ENCODE measurements at places on chromosomes 13 and 19.
A peak's percentile ranks its signal among the peaks of the same experiment; 100 is the strongest.

GRCh38 chr19:47231215-47232054 lies 436 bp upstream of the BBC3 start:
- peak; percentile 86 for DNase-seq

DNA sequence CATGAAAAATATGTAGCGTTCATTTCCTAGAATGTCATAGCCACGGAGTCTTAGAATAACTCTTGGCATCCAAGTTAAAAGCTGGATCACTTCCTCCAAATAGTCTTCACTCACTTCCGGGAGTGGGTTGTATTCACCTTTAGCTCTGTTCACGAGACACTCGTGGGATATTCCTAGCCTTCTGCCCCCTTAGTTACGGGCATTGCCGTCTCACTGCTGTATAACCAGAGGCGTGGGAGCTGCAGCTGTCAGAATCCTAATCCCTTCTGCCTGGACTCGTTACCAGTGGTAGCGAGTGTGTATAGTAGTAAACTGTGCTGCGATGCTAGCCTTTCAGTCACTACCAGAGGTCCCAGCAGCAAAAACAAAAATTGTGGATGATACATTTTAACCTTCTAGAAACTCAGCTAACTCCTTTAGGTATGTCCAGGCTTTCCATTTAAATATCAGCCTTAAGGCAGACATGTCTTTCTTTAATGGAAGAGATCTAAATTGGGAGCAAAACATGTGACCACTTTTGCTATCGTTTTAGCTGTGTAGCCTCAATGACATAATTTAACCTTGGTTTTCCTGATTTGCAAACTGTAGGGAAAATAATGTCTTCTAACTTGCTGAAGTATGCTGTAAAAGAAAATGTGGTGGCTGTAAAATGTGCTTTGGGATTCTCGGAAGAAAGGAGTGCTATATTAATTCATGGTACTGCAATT lies 34.1 kb downstream of the ERCC5 start:
- DNase-seq = no peak

DNA sequence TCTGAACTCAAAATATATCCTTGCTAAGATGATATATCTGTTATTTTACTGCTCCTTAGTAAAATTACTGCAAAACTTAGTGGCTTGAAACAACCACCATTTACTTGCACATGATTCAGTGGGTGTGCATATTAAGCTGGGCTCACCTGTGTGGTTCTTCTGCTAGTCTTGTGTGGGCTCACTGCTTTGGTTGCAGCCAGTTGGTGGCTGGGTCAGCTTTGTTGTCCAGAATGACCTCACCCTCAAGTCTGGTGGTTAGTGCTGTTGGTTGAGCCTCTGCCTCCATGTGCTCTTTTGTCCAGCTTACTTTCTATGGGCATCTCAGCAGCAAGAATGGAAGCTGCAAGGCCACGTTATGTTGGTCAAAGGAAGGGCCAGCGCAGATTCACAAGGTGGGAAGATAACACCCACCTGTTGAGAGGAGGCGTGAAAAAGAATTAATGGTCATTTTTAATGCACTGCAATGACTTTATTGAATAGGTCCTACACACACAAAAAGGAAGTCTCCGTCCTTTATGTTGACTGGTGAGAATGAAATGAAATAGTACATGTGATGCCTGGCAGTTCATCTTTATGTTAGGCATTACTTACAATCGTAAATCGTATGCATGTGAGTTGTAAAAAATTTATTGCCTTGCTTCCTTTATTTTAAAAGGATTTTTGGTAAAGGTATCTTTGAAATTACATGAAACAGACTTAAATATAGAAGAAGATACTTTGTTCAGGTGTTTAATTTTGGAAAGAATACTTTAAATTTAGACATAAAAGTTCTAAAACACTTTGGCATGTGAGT lies 34.3 kb downstream of the URI1 start:
- no peak for DNase-seq

DNA sequence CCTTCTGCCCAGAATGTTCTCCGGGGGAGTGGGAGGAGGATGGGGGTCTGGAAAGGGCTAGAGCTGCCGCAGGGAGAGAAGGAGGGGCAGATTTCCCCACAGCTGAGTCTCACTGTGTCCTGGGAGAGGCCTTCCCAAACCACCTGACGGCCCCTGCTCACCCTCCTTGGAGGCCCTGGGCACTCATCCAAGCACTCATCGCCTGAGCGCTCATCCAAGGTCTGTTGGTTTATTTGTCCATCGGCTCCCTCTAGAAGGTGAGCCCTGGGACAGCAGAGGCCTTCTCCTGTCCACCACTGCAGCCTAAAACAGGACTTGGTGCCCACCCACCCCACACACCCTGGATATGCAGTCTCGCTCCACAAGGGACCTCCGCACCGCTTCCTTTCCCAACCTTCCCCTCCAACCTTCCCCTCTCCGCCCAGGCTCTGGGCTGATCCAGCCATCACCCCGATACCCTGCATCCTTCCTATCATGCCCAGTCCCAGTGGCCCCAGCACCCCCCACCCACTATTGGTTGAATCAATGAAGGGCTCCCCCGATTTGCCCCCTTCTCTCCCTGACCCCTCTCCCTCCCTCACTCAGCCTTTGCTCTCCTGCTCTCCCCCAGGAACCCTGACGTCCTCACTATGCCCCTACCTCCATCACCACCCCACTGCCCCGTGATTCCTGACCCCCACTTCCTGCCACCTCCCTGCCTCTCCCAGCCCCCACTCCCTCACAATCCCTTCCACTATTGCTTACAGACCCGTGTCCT lies 1.7 kb downstream of the UBXN6 start:
- DNase-seq = no peak

GRCh38 chr19:13817615-13818371 lies 22.6 kb downstream of the ZSWIM4 start:
- peak; percentile 93 for DNase-seq

- DNase-seq = no peak
Measured at GRCh38 chr19:2113439-2114211, 16.9 kb downstream of the IZUMO4 start.

GRCh38 chr19:41696402-41697197 lies 8.5 kb upstream of the CEACAM7 start:
- DNase-seq = no peak

GRCh38 chr13:93614776-93615175 lies 388.2 kb downstream of the GPC6 start:
- DNase-seq = no peak

- no peak for DNase-seq
Measured at GRCh38 chr13:90654970-90655369, 692.5 kb upstream of the MIR17HG start.

DNA sequence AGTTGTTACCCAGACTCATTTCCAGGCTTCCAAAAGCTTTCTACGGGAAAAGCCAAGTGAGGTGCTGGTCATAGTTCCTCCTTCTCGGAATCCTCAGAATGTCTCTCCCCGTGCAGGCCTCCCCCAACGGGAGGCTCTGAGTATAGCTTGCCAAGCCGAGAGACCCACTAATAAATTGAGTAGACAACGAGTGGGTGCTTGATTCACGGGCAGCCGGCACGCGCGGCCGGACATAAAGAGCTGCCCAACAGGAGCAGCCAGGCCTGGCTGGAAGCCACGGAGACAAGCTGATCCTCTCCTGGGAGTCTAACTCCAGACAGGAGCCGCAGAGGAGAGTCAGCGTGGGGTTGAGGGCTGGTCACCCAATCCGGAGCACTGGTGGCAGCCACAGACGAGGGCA lies 43.4 kb upstream of the MEDAG start:
- DNase-seq = no peak

DNA sequence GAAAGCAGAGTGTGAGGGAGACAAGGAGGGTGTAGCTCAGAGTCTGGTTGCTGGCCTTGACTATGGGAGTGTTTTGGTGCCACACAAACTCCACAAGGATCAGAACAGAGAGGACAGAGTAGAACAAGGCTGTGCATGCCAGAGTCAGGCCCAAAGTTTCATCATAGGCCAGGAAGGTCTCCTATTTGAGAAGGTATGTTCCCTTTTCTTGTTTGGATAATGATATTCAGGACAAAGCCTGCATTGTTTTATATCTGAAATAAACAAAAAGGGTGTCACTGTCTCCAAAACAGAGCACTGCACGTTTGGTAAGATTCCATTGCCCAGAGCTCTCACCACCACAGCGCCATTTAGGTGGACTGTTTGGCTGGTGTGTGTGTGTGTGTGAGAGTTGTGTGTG lies 3.1 kb upstream of the ZSCAN5A start:
- DNase-seq = no peak

- DNase-seq = no peak
Measured at GRCh38 chr13:113464476-113464875, 11.2 kb upstream of the ADPRHL1 start.

DNA sequence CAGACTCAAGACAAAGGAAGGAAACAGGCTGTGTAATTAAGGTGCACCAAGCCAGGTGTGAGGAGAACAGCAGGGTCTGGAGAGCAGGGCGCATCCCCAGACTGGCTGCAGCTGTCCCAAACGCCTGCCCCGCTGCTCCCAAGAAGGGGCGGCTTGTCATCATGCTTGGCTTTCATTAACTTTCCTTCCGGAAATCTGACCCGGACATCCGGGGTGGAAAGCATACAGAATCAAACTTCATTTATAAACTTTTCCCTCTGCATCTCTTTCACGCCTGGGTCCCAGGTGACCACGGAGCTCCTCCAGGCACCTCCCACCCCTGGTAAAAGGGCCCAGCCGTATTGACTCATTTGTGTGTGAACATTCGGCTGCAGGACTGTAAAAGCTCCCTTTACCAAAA lies 31.7 kb downstream of the TSHZ3 start:
- DNase-seq = no peak

- no peak for DNase-seq
Measured at GRCh38 chr19:18053576-18054219, 33.0 kb downstream of the IL12RB1 start.

- peak; percentile 27 for DNase-seq
Measured at GRCh38 chr13:74036373-74036772, 97.8 kb downstream of the KLF12 start.

DNA sequence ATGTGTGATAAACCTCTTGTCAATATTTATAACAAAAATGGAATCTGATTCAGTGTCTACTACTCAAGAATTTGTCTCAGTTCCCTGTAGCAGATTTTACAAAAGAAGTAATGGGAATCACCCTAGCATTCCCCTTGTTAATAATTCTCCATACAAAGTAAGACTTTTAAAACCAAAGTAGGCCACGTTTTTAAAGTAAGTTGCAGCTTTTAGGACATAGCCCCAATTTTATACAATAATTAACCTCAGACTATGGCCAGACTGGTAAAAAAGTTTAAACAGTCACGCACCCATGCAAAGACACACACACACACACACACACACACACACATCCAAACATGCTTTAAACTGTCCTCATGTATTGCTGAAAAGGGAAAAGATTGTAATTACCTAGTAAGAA lies 589.9 kb downstream of the PCDH9 start:
- DNase-seq = no peak

GRCh38 chr19:4987692-4988370 lies 18.9 kb downstream of the KDM4B start:
- DNase-seq = no peak

DNA sequence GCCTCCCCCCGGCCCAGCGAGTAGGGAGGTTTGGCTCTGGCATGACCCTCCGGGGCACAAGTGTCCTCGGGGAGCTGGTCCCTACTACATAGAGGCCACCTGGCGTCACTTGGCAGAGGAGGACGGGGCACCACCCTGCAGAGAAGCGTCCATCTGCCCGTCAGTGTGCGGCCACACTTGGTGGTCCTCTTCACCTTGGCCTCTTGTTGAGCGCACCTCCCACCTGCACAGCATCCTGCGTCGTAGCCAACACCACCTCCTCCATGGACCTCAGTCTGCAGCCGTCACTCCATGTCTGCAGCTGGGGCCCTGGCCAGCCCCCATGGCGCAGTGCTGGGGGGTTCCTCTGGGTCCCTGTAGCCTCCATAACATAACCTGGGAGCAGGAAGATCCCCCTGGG lies 35.1 kb downstream of the MCF2L start:
- DNase-seq = no peak

GRCh38 chr13:51020600-51020999 lies 90.5 kb downstream of the C13orf42 start:
- DNase-seq = no peak

GRCh38 chr19:6101991-6102390 lies 8.3 kb downstream of the RFX2 start:
- DNase-seq = no peak

DNA sequence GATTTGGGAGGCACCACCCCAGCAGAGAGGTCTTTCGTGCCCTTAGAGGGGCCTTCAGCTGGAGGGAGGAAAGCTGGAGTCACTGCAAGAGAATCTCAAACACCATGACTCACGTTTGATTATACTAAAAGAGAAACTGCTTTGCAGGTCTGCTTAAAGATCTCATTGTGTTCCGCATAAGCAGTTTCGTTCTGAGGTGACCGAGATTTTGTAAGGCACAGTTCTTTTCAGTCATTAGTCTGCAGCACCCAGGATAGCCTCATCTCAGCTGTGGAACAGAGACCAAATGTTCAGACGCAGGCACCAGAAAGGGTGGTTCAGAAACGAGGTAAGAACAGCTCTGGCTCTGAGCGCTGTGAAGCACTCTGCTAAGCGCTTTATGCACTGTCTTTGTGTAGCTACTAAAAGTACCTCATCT lies 71.2 kb upstream of the GTF3A start:
- DNase-seq = no peak
